Naive thymus-derived CD8-positive, alpha-beta T cell (primary cell): ENCODE measurements at places on chromosomes 13 and 19. TPM values are rescaled to one million over a fixed set of nuclear protein-coding genes. Genes with fewer than 3 reads are reported as not detected.

EMC10 gene
- 84.4 TPM for total RNA-seq

DNA sequence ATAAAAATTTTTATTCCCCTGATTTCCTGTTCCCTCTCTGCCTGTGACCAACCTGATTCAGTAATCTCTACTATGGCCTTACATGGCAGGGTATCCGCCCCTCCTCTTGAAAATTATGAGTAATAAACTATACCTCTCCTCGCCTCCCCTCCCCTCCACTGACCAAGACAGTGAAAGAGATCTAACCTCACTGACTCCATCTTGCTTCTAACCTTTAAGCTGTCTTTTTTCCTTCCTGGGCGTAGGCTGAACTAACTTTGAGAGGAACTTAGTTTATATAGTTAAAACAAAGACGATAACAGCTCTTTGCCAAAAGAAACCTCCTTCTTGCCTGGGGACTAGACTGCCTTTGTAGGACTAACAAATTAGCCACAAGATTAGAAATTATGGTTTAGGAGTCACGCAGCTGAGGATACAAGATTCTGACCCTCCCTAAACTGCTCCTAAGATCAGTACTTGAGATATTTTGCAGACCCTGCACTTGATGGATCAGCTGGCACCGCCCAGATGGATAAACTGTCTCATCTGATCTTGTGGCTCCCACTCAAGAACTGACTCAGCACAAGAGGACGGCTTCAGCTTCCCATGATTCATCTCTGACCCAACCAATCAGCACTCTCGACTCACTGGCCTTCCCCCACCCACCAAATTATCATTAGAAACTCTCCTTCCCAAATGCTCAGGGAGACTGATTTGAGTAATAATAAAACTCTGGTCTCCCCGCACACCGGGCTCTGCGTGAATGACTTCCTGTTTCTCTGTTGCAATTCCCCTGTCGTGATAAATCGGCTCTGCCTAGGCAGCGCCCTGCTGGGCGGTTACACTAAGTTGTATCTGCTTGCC is 187.1 kb downstream of the TDRD3 start:
- no peaks in the 10 kb centered on the region for H3K4me1 ChIP-seq
- no peak overlapping the region for H3K27ac ChIP-seq
- H3K36me3 ChIP-seq, result no peaks in the 10 kb centered on the region
- H3K27me3 ChIP-seq, result peaks cover 8% of the 10 kb centered on the region

DNA sequence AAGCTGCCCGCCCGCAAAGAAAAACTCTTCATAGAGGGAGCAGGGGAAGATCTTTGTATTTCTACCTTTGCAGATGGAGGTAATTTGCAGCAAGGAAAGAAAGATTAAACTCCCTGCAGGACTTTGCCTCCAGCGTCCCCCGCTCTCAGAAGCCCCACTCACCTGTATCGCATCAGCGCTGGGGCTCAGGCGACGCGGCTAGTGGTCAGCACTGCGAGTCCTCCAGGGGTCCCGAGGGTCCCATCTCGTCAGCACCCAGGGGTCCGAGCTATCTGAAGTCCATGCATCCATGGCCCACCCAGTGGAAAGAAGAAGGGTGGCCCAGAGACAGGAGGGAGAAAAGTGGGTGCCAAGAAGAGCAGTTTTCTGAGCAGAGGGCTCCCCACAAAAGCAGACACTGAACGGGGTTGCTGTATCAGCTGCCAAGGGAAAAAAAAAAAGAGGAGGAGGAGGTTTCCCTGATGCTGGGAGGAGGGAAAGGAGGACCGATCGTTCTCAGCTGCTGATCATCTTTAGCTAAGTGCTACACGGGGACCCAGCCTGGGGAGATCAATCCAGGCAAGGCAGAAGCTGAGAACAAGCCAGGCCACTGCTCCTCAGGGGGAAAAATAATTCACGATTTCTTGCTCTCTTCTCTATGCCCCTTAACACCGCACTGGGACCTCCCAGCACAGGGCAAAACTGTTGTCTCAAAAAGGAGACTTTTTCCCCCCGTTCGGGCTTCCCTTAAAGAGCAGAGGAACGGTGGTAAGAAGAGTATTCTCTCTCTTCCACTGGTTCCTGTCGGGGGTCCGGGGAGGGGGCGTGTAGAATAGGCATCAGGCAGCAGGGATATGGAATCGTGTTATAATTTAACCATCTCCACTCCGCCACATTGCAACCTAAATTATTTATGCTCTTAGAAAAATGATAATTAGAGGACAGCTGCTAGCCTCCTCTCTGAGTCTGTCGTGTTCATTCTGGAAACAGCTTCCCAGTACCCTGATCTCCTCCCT is 117.7 kb upstream of the CACNA1A start:
- DNase-seq, result no peak
- H3K27ac ChIP-seq, result no peak overlapping the region
- H3K36me3 ChIP-seq, result no peaks in the 10 kb centered on the region
- peaks cover 57% of the 10 kb centered on the region for H3K27me3 ChIP-seq
- H3K4me1 ChIP-seq, result no peaks in the 10 kb centered on the region

- peaks cover 15% of the 10 kb centered on the region for H3K27me3 ChIP-seq
- H3K4me1 ChIP-seq, result no peaks in the 10 kb centered on the region
- no peak for DNase-seq
- peaks cover 5% of the 10 kb centered on the region for H3K36me3 ChIP-seq
- no peak overlapping the region for H3K4me3 ChIP-seq
Measured at GRCh38 chr13:97901716-97902115, 51.8 kb upstream of the IPO5 start.

DNA sequence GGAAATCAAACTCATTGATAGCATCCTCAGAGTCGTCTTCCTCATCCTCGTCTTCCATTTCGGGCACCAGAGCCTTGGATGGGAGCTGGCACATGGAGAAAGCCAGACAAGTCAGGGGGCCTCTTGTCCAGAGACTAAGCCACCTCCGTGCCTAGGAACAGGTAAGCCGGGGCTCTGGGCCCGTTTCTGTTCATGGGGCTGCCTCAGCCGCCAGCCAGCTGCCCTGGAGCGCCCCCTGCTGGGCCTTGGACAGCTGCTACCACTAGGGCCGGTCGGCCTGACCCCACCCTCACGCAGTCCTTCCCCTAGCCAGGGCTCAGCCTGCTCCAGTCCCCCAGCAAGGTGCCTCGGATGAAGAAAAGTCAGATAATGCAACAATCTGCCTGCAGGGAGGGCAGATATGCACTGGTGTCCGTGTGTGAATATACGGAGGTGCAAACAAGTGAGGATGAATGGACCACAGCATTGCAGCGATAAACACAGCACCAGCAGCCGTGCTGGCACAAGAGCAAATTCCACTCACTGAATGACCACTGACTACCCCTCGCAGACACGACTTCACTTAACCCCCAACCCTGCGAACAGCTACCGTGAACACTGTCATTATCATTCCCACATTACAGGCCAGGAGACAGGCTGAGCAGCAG is 11.9 kb upstream of the PRKD2 start:
- peak; percentile 84 for DNase-seq
- peak overlapping the region; percentile 79 for H3K27ac ChIP-seq
- H3K36me3 ChIP-seq, result peaks cover 75% of the 10 kb centered on the region
- H3K4me3 ChIP-seq, result peak overlapping the region; percentile 24
- H3K4me1 ChIP-seq, result peaks cover 14% of the 10 kb centered on the region

COLGALT1 gene
- total RNA-seq, result 63.8 TPM

GRCh38 chr19:13920940-13921747 is 15.1 kb downstream of the CC2D1A start:
- no peak overlapping the region for H3K27ac ChIP-seq
- peak; percentile 16 for DNase-seq
- H3K4me1 ChIP-seq, result peaks cover 4% of the 10 kb centered on the region
- peaks cover 24% of the 10 kb centered on the region for H3K36me3 ChIP-seq
- no peak overlapping the region for H3K4me3 ChIP-seq
- no peaks in the 10 kb centered on the region for H3K27me3 ChIP-seq

DNA sequence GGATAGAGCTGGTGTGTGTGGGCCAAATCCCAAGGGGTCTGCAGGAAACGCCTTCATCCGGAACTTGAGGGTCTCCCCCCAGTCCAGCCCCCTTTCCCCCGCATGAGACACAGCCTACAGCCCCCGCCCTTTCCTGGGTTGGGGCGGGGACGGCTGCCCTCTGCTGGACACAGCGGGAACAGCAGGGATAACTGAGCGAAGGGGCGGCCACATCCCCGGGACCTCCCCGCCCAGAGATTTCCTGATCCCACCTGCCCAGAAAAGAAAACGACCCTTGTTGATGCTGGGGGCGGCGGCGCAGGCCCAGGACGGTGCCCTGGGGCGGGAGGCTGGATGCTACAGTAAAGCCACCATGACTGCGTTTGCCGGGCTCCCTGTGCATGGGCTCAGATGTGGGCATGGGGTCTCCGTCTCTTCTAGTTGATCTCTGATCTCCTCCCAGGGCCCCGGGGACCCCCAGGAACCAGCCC is 14.2 kb downstream of the ONECUT3 start:
- no peak overlapping the region for H3K4me3 ChIP-seq
- H3K4me1 ChIP-seq, result peaks cover 1% of the 10 kb centered on the region
- H3K36me3 ChIP-seq, result peaks cover 10% of the 10 kb centered on the region
- H3K27ac ChIP-seq, result no peak overlapping the region

- H3K4me1 ChIP-seq, result peaks cover 8% of the 10 kb centered on the region
- no peak for DNase-seq
- H3K36me3 ChIP-seq, result peaks cover 4% of the 10 kb centered on the region
- no peak overlapping the region for H3K27ac ChIP-seq
Measured at GRCh38 chr19:6045108-6045507, 65.2 kb downstream of the RFX2 start.

DNA sequence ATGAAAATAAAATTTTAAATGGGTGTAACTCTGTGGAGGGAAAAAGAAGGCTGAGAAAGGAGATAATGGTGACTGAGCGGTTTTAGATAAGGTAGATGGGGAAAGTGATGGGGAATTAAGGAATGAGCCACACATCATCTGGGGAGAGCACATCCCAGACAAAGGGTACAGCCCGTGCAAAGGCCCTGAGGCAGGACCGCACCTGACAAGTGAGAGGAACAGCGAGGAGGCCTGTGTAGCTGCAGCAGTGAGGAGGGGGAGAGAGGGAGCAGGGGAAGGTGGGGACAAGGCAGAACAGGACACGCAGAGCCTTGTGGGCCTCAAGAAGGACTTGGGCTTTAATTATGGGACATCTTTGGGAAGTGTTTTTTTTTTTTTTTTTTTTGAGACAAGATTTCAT is 1.8 kb upstream of the CELF5 start:
- peaks cover 17% of the 10 kb centered on the region for H3K27me3 ChIP-seq
- H3K27ac ChIP-seq, result no peak overlapping the region
- no peaks in the 10 kb centered on the region for H3K4me1 ChIP-seq
- H3K36me3 ChIP-seq, result no peaks in the 10 kb centered on the region
- no peak overlapping the region for H3K4me3 ChIP-seq

DNA sequence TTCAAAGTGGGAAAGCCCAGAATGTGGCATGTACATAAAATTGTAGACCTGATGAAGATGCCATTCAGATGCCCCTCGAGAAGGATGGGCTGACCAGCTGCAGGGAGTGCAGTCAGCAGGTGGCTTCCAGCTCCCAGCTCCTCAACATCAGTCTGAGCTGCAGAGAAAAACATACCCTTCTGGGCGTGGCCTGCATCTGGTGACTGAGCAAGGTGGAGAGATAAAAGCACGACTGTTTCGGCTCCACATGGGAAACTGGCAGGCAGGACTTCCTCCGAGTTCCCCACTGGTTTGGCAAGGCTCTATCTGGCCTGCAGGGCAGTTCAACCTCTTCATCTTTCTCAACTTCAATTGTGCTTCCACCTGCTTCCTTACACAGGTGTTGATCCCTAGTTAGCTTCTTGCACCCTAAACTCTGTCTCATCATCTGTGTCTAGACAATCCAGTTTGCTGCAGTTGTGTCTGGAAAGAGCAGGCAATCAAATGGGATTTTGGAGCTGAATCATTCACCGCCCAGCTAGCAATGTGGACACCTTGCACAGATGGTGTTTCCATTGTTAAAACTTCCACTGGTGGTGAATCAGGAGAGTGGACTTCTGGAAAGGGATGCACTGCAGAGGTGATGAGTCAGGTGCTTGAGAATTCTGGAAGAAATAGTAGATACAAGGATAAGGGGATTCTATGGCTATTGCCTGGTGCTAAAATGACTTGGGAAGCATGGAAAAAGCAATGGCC is 56.8 kb downstream of the POLR1D start:
- H3K4me3 ChIP-seq, result no peak overlapping the region
- H3K27ac ChIP-seq, result no peak overlapping the region
- H3K36me3 ChIP-seq, result peaks cover 2% of the 10 kb centered on the region
- H3K27me3 ChIP-seq, result peaks cover 31% of the 10 kb centered on the region
- no peak for DNase-seq
